ENCODE measurements at places on chromosomes 12 and 14.

DNA sequence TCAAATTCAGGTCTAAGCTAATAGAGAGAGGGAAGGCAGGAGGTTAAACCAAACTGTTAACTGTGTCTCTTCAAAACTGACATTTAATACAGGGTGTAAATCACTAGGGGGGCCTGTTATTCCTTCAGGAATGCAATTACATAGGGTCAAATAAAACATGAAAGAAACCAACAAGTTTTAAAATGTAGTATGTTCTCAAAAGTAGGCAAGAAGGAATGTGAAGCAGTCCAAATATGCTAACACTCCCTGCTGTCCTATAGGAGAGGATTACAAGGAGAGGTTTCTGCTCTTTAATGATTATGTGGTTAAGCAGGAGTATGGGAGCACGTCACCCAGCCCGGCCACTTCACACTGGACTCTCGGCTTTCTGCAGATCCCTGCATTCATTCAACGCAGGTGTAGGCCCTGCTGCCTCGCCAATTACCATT is 42.5 kb upstream of the BMP4 start:
- peak; percentile 96 for DNase-seq

- peak; percentile 19 for DNase-seq
Observed at GRCh38 chr12:116878567-116879508, 2.4 kb downstream of the HRK start.

DNA sequence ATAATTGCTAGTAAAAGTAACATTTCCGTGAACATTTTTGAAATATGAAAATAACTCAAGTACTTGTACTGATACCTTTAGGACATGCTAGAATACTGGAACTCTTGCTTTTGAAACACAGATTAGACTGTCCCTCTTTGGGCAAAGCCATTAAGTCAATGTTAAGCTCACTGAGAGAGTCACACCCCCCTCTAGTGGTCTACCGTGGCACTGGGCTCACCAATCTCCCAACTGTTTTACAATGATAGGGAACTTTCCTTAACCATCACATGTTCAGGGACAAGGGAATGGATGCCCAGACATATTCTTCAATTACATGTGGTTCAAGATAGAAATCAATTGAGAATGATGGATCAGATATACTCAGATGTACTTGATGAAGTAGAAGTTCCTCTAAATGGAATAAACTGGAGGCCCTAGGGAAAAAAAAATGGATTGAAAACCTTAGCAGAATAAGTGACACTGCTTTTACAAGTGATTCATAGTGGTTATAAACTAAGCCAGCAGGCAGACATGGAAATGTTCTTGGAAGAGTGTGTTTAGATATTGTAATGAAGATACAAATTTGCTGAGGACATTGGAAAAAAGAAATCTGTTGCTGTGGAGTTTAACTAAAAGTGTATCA is 17.8 kb downstream of the NANOG start:
- peak; percentile 67 for DNase-seq

- no peak for DNase-seq
Observed at GRCh38 chr12:45587877-45588533, 141.5 kb upstream of the ARID2 start.

- peak; percentile 78 for DNase-seq
Observed at GRCh38 chr12:66693901-66694513, 15.1 kb upstream of the GRIP1 start.

Data from fibroblast of lung (primary cell).